ENCODE measurements at places on chromosomes 2 and 18.

DNA sequence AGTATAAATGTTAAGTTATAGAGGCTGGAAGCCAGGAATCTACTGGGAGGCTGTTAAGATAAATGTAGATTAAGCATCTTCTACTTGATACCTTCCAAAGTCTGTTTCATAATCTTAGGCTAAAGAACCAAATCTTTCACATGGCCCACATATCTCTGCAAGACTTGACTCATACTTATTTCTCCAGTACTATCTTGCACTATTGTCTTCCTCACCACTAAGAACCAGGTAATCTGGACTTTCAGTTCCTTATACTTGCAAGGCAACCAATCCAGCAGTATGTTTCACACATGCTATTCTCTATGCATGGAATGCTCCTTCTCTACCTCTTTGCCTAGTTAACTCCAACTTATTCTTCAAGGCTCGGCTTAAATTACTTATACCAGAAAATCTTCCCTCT is 62.2 kb downstream of the RBMS1 start:
- no peak for DNase-seq

DNA sequence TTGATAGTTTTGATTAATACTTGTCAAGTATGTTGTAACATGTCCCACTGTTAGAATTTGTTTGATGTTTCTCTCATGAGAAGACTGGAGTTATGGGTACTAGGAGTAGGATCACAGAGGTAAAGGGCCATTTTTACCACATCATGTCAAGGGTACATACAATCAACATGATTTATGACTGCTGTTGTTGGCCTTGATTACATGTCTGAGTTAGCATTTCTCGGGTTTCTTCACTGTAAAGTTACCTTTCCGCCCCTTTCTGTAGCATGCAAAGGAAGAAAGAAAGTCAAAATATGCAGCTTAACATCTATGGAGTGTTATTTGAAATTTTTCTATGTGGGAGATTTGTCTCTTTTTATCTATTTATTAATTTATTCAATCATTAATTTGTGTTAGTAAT is 1456.4 kb downstream of the SUCLG1 start:
- no peak for DNase-seq

DNA sequence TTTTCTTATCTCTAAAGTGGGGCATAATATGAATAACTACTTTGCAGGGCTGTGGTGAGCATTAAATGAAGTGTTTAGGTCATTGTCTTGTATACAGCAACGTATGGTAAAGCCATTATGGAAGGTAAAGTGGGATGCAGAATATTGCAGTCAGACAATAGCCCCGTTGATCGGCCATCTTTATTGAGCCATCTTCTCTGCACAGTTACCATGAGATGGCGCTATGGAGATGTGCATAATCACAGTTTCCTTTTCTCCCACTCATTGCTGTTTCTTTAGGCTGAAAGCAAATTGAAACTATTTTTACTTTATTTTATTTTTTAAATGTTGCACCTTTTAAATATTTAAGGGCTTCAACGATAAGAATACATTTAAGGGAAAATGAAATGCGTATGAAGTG is 108.9 kb downstream of the THSD7B start:
- DNase-seq, result no peak

DNA sequence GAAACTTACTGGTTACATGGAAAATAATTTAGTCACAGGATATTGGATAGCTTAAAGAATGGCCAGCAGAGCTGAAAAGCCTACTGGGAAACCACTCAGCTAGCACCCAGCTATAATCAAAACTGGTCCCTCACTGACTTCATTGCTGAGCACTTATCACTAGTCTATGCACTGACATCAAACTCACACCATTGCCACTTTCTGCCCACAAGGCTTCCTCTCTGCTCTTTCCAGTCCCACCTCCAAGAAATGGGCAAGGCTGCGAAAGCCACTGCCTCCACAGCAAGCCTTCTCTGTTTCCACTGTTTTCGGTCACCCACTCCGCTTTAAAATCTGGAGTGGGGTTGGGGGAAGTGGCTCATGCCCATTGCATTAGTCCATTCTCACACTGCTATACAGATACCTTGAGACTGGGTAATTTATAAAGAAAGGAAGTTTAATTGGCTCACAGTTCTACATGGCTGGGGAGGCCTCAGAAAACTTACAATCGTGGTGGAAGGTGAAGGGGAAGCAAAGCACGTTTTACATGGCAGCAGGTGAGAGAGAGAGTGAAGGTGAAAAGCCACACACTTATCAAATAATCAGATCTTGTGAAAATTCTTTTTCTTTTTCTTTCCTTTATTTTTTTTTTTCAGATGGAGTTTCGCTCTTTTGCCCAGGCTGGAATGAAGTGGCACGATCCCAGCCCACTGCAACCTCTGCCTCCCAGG is 77.0 kb upstream of the CERS6 start:
- peak; percentile 80 for DNase-seq

- no peak for DNase-seq
Measured at GRCh38 chr2:28053597-28053996, 163.1 kb downstream of the BABAM2 start.

- no peak for DNase-seq
Measured at GRCh38 chr2:66683064-66683463, 248.1 kb downstream of the MEIS1 start.

DNA sequence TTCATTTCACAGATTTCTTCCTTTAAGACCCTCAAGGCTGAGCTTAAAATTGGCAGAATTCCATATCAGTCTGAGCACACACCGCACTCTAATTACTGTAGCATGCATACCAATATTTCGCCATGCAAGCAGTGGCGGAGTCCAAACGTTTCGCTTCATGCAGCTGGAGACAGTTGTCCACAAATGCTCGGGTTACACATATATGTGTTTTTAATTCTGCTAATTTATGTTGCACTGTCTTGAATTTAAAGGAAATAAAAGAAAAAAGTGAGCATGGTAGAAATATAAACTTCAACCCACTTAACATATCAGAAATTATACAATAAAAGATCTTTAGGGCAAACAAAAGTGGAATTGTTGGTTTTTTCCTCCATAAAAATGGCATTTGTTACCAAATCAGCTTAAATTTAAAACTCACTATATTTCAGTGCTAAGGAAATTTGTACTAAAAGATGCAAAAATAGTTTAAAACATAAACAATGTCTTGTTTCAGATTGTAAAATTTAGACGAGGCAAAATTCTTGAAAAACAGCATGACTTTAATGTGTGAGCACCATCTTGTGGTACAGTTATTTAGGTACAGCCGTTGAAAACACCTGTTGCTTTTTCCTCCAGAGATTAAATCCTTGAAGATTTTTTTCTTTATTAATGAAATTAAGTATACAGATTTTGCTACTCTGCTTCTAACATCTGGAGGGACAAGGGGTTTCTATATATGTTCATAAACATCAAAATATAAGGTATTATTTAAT is 24.1 kb upstream of the KANSL1L start:
- DNase-seq, result peak; percentile 47

- DNase-seq, result no peak
Measured at GRCh38 chr2:238939521-238940403, 91.9 kb downstream of the TWIST2 start.

- DNase-seq, result no peak
Measured at GRCh38 chr2:173550143-173550542, 195.5 kb downstream of the CDCA7 start.

GRCh38 chr2:36707050-36707449 is 10.5 kb downstream of the VIT start:
- DNase-seq, result no peak

DNA sequence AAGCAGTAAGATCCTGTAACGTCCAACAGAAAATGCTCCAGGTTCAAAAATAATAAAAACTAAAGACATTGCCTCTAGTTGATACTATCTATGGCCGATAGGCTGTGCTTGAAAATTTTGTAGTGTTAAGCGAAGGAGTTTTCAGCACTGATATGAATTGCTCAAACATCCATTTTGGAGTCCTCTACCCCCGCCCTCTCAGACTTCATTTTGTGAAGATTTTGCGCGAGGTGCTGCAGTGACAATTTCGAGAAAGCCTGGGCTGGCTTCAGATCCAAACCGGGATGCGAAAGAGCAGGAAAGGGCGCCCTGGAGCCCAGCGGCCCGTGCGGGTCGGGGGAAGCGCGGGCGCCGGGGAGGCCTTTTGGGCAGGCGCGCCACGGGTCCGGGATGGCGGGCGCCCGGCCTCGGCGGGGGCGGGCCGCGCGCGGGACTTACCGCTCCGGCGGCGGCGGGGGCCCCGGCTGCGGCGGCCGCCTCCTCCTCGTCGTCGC is 1.8 kb downstream of the SP3 start:
- peak; percentile 77 for DNase-seq

DNA sequence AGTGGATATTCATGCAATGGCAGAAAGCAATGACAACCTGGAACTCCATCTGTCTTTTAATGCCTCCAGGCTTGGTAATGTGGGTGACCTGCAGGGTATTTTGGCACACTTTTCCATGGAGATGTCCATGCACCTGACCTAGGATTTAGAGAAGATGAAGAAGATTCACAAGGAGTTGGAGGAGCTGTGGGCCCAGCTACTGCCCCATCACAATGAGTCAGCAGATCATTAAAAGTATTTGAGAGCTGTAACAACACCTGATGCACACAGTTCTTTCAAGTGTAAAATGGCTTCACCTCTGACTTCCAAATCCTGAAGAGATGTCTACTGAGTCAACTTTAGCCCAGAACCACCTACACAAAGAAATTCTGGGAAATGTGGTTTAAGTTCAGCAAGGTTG is 22.1 kb upstream of the OSR1 start:
- no peak for DNase-seq

All from immature natural killer cell (primary cell).